Non-pigmented ciliary epithelial cell (primary cell): ENCODE measurements at places on chromosomes 4 and X.

DNA sequence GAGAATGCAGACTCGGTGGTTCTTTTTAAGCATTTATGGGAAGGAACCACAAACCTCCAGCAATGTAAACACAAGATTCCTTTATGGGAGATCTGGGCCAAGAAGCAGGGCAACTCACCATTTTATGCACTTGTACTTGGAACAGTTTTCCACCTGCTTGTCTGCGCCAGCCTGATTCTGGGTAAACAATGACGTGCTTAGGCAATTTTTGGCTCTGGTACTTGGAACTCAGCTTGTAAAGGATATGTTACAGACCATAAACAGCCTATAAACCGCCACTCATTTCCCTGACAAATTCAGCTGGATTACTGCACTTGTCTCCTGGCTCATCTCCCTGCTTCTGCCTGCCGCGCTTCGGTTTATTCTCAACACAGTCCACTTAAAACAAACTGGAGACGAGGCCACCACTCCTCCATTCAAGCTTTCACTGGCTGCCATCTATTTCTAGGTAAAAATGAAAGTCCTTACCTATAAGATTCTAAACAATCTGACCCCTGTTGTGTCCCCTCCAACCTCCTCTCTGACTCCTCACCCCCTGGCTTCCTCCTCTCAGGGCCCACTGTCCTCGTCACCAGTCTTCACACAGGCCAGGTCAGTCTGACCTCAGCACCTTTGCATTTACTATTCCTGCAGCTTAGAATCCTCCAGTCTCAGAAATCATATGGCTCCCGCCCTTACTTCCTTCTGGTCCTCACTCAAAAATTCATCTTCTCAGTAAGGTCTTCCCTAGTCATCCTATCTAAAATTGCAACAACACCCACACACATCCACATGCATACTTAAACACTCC lies 205.9 kb upstream of the GALNT7 start:
- peak; percentile 20 for DNase-seq

- no peak for DNase-seq
Measured at GRCh38 chr4:77349796-77350195, 192.8 kb downstream of the CCNG2 start.

- DNase-seq = no peak
Measured at GRCh38 chr4:80243274-80244018, 23.0 kb upstream of the FGF5 start.

GRCh38 chr4:19399001-19399400 lies 852.7 kb upstream of the SLIT2 start:
- no peak for DNase-seq

DNA sequence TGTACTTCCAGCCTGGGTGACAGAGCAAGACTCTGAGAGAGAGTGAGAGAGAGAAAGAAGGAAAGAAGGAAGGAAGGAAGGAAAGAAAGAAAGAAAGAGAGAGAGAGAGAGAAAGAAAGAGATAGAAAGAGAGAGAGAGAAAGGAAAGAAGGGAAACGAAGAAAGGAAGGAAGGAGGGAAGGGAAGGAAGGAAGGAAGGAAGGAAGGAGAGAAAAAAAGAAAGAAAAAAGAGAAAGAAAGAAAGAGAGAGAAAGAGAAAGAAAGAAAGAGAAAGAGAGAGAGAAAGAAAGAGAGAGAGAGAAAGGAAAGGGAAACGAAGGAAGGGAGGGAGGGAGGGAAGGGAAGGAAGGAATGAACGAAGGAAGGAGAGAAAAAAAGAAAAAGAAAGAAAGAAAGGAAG lies 238.6 kb downstream of the ASMT start:
- no peak for DNase-seq

GRCh38 chrX:16778545-16778944 lies 7.7 kb upstream of the TXLNG start:
- no peak for DNase-seq

GRCh38 chr4:53908661-53909078 lies 155.7 kb downstream of the CHIC2 start:
- DNase-seq = peak; percentile 88

DNA sequence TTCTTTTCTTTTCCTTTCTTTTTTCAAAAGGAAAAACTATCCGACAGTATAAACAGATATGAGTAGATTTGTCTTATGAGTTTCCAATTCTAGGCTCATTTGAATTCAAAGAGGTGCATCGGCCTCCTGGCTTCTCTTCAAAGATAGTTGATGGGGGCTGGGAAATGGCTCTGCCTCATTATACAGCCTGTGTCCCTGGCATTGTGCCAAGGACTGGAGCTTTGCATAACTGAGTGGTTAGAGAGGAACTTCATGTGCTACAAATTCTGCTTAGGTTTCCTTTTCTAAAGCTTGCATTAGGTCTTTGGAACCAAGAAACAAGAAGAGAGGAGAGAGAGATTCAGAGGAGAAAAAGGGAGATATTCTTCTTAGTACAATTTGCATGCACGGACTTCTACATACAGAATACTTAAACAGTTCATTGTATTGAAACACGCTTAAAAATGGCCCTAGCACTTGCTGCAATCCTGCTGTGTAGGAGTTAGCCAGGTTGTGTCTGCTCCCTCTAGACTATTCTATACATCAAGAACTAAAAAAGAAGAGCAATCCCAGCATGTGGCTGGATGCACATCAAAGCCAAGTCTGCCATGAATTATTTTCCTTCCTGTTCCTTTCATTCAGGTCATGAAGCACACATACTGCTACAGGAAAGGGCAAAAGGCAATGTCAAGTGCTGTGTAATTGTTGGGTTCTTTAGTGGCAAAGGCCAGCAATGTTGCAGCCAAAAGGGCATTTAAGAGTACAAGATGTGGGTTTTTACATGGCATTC lies 70.9 kb downstream of the INTS12 start:
- DNase-seq = no peak

GRCh38 chr4:1043651-1044468 lies 32.4 kb downstream of the FGFRL1 start:
- DNase-seq = peak; percentile 98

DNA sequence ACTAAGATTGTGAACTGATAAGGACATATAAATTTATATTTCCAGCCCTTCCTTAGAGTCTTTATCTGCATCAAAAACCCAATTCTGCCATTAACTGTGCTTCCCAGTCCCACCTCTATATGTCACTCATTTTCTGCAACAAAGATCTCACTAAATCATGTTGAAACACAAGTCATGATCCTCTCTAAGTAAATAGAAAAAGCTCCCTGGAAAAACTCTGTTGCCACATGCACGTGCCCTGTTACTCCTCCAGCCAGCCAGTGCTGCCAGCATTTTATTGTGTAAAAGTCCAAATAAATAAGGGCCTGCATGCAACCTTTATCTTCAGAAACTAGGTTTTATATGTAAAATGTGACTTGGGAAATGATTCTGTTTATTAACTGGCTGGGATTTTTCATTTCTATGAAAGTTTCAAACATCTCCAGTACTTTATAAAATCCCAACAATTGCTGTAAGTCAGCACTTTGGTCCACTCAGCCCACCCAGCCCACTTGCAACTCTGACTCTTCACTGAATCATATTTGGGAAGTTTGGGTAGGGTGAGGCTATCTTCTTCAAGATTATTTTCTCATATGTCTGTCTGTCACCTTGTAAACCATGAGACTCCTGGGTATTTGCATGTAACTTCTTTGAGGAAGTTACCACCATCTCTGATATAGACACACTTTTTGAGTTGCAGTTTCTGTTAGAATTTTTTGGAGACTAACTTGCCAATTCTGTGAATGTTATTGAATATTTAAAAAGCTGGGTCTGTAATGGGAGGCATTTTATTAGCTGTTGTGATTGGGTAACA lies 40.0 kb upstream of the SMARCA5 start:
- DNase-seq = no peak

- no peak for DNase-seq
Measured at GRCh38 chr4:40971338-40971737, 221.6 kb downstream of the NSUN7 start.

DNA sequence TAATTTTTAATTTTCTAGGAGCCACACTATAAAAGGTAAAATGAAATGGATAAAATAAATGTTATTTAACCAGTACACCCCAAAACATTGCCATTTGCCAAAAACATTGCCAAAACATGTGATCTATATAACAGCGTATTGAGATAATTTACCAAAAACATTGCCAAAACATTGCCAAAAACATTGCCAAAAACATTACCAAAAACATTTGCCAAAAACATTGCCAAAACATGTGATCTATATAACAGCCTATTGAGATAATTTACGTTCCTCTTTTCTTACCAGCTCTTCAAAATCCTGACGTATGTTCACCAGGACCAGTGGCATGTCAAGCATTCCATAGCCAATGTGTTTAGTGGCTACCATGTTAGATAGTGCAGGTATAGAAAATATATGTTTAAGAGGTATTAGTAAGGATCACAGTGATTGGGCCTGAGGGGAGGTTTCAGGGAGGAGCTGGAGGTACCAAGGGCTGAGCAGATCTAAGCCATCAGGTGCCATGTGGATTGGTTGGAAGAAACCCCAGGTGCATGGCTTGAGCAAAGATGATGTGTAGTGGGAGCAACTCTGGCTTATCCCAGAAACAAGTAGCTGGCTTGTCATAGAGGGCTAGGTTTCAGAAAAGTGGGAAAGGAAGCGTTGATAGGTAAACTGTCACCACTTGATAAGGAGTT lies 42.6 kb downstream of the RAPGEF2 start:
- no peak for DNase-seq

DNA sequence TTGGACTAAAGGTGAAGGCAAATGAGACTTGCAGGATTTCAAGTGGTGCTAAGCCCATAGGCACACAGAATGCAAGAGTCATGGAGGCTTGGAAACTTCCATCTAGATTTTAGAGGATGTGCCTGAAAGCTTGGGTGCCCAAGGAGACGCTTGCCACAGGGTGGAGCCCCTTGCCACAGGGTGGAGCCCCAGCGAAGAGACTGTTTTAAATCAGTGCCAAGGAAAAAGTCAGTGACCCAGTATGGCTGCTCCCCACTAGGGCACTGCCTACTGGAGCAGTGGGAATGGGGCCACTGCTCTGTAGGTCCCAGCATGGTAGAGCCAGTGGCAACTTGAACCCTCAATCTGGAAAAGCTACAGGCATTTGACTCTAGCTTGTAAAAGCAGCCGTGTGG lies 794.2 kb upstream of the LCORL start:
- DNase-seq = no peak
